Stimulated activated naive CD4-positive, alpha-beta T cell treated with Interleukin-2 at 50 U/mL for 16 hours (primary cell): ENCODE measurements at places on chromosomes 6 and 20.

- DNase-seq, result no peak
Observed at GRCh38 chr6:157469378-157469777, 88.4 kb downstream of the ZDHHC14 start.

- DNase-seq, result no peak
Observed at GRCh38 chr6:165644586-165645266, 18.3 kb downstream of the PDE10A start.

DNA sequence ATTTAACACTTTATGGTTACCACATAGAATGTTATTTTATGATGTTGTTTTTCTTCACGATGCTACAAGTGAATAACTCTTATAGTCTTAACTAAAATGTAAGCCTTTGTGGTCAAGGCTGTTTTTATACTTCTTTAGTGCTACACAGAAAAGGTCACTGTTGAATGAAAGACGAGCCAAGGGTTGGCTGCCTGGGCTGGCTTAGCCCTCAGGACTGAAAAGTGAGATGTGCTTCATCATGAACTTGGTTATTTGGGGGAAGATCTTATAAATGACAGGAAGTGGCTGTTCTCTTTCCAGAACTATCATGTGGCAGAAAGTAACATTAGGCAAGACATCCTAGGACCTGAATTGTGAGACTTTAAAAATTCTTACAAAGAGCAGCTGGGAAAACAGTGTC lies 404.0 kb downstream of the BTBD3 start:
- DNase-seq, result no peak

DNA sequence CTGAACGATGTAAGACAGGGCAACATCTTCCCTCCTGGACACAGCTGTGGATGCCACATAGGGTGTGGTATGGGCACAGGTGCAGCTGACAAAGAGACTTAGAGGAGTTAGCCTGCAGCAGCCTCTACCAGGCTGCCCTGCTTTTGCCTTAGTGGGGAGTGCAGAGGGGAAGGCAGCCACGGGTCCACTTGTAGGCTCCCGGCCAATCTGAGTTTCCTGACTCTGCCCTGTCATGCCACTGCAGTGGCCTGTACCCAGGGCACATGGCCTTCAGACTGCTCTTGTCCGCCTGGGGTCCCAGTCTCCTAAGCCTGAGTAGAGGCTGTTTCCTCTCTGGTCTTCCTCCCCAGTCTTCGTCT lies 17.1 kb upstream of the CST9L start:
- no peak for DNase-seq

- no peak for DNase-seq
Observed at GRCh38 chr20:21430020-21430419, 32.7 kb upstream of the NKX2-4 start.
